ENCODE measurements at places on chromosomes 4 and X.

DNA sequence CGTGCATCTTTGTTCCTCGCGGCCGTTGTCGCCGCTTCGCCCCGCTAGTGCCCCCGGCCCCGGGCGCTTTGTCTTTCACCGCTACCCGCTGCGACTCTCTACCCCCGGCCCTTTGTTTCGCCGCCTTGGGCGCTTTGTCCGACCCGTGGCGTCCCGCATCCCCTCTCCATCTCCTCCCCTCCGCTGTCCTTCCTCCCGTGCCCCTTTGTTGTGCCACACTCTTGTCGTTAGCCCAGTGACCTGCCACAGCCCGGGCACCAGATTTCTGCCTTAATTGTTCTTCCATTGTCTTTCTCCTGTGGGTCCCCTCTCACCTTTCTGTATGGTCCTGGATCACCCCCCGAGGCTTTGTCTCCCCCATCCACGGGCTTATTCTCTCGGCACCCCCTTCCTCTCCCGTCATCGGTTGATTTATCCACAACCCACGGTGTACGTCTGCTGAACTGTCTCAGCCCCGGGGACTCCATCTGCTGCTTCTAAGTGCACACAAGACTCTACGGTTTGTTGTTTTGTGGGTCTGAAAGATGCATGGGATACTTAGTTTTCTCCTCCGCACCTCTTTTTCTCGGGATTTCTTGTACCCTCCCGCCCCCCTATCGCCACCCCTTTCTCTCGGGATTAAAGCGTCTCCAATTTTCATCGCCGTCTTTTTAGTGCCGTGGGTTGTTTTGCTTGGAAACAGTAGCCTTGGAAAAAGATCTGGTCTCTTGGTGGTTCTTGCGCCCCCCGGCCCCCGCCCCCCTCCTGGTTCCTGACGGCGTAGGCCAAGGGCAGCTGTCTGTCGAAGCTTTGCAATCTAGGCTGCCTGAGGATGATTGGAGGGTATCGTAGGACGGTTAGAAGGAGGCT is 783 bp downstream of the RBPJ start:
- DNase-seq: no peak

DNA sequence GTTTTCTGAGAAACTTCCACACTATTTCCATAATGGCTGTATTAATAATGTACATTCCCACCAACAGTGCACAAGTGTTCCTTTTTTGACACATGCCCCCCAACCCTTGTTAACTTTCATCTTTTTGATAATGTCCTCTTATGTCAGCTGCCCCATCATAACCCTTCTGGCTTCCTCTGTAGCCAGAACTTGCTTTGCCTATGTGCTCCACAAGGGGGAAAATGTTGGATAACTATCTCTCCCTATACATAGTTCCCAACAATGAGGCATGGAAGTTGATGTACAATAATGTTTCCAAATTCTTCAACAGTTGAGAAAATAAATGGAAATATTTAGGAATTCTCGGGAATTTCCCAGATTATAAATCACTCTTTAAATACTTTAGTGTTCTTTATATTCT is 142.9 kb downstream of the ASB9 start:
- no peak for DNase-seq

GRCh38 chr4:127239902-127240763 is 392.6 kb upstream of the INTU start:
- DNase-seq: no peak

- DNase-seq: no peak
Measured at GRCh38 chr4:128590034-128590740, 219.3 kb upstream of the JADE1 start.

DNA sequence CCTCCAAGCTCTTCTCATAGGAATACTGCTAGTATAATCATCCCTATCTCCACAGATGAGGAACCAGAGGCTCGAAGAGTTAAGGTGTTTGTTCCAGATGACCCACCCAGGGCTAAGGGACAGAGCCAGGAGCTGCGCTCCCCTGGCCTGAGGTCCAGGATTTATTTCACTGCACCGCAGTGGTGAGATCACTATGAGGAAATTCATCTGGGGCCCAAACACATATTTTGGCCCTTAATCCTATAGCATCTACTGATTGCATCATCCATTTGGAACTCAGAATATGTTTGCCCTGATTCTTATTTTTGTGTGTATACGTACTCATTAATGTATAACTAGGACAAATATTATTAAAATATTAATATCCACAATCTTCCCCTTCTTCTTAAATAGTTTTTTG is 100.1 kb upstream of the RBPJ start:
- DNase-seq: no peak

- DNase-seq: no peak
Measured at GRCh38 chr4:140595065-140595464, 26.3 kb upstream of the UCP1 start.

DNA sequence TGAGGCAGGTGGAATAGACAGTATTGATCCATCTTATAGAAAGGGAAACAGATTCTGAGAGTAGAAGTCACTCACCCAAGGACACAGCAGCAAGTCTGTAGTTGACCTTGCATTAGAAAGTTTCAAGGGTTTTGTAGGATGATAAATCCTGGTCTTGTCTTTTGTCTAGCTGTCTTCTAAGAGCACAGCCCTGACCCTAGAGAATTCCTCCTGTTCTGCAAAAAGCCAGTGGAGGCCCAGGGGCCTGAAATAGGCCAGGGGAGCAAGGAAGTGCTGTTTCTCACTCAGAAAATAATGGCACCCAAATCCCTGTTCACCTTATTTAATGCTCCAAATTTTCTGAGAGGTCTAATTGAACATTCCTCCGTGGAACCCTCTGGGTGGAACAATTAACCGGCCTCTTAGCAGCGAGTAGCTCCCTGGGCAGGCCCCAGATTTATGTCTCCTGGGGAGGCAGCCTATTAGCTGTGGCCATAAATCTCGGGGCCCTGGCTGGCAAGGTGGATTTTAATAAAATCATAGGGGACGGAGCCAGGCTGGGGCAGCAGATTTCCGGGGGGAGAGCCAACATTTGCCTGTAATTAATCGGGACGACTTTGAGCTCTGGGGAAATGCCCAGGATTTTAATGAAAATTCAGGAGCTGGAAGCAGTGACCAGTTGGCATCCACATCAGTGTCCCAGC is 49.2 kb upstream of the MSX1 start:
- no peak for DNase-seq
